NB4 (cell line): ENCODE measurements at places on chromosomes 1 and 21.
A peak's percentile ranks its signal among the peaks of the same experiment; 100 is the strongest.

- no peak for DNase-seq
Observed at GRCh38 chr1:69081668-69082067, 486.1 kb upstream of the LRRC7 start.

DNA sequence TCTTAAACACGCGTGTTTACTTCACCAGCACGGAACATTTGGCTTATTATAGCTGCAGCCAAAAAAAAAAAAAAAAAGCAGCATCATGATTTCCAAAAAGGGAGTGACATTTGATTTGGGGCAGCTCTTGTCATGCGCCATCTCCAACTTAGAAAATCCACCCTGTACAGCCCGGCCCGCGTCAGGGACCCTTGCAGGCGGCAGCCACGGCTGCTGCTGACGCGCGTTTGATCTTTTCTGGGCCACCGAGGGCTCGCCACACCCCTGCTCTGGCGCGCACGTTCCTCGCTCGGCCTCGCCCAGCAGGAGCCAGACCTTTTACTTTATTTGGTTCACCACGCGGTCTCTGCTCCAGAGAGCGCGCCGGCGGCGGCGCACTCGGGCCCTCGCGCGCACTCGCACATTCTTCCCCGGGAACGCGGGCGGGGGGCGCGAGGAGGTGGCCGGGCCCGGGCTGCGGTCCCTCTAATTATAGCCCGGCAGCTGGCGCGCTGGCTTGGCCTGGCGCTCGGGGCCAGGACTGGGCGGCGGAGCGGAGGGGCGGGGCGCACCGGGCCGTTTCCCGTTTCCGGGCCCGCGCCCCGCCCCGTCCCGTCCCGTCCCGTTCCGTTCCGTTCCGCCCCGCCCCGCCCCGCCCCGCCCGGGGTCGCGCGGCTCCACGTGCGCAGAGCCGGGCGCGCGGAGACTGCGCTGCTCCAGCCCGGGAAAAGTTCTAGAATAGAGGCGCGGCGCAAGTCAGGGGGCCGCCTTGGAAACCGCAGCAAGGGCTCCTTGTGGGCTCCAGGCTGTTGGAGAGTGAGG lies 10.2 kb downstream of the IRF2BP2 start:
- peak; percentile 95 for DNase-seq

DNA sequence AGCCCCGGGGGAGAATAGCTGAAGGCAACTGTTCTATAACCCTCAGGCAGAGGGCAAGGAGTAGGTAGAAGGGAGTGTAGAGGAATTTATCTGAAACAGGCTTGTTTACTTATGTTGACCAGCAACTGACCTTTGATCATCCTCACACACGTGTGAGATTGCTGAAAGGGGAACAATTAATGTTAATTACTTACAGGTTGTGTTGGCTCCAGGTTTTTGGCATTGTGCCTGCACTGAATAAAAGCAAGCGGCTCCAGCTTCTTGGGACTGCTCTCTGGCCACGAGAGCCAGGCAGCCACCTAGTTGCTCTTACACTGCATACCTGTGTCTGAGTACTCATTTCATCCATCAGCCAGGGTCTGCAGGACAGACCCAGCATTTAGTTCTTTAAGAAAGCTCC lies 41.3 kb upstream of the ARHGEF10L start:
- DNase-seq: no peak

DNA sequence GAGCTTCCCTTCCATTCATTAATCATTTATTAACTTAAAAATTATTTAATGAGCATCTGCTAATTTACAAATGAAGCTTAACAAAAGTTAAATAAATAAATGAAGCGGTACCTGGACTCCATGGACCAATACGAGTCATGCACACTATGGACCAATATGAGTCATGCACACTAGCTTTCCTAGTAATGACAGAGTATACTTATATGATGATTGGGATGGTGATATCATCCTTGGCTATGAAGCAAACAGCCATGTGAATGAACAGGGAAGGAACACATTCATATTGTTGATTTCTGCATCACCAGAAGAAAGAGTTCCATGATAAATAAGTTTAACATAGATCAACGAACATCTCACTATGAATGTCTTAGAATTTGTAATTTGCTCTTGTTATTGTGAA lies 109.9 kb downstream of the SPAG17 start:
- DNase-seq: no peak

DNA sequence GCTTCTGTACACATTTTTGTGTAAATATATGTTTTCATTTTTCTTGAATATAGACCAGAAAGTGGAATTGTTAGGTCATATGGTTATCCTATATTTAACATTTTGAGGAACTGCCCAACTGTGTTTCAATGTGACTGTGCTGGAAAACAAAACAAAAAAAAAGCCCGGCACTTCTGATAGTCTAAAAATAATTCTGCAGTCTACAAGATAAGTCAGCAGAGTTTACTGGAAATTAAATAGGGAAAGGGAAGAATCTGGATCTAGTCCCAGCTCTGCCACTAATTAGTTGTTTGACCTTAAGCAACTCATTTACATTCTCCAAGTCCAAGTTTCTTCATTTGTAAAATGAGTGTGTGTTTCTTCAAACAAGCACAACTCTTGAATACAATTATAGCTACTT lies 869.1 kb upstream of the B3GALT2 start:
- no peak for DNase-seq

GRCh38 chr1:171457412-171457811 lies 27.9 kb upstream of the PRRC2C start:
- no peak for DNase-seq

DNA sequence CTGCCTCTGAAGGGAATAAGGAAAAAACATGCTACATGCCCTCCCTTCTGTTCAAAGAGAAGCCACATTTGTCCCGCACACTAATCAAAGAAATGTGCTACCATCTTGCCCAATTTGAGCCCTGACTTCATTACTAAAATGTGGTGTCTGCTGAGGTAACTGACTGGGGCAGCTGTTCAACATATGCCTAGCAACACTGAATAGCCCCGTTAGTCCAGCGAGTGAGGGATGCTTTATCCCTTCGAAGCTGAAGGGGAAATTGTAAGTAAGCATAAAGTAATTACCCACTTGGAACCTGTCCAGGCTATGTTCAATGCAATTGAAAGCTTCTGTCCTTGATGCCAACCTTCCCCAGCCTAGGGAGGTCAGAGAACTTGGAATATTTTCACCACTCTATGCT lies 310.6 kb downstream of the SEC16B start:
- no peak for DNase-seq

DNA sequence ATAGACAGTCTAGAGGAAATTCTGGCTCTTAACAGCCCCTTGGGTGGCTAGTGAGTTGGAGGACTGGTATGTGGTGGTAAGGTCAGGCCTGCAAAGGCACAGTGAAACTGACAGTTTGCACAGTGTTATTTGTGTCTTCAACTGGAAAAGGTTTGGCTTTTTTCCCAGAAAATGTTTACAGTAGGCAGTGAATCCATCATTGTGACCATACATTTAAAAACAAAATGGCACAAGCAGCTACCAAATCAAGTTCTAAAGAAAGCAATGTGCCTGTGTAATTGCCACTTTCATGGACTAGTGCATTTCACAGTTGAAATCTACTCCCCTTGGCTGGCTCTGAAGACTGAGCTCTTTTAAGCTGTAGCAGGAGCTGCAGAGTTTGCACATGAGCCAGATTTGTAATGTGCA lies 24.8 kb downstream of the ATPAF1 start:
- no peak for DNase-seq

DNA sequence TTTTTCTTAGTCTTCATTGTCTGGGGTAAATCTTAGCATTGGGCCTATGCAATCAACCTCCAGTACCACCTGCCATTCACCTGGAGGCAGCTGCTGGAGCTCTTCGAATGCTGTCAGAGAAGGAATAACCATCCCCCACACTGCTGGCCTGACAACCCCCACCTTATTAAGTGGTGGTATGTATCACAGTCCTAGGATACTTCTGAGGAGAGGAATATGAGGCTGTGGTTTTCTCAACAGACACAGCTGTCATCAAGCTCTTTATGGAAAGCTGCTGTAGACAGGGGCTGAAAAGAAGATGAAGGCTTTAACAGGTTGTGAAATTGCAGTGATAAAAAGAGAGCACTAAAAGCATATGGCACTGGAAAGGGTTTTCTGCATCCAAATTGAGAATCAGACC lies 61.7 kb downstream of the TSEN15 start:
- DNase-seq: no peak

DNA sequence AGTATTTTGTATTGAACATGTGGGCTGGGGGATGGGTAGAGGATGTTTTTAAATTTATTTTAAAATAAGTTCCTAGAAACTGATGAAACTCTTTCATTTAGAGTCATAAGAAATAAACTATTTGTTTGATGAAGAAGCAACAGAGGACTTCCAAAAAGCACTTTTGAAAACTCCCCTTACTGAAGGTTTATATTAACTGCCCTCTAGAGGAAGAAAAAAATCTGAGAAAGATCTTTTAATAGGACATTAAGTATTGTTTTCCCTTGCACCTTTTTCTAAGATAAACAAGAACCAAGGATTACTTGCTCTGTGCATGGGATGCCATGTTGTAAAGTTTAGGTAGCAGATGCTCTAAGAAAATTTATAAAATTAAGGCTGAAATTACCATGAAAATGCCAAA lies 14.1 kb downstream of the DISP1 start:
- no peak for DNase-seq

DNA sequence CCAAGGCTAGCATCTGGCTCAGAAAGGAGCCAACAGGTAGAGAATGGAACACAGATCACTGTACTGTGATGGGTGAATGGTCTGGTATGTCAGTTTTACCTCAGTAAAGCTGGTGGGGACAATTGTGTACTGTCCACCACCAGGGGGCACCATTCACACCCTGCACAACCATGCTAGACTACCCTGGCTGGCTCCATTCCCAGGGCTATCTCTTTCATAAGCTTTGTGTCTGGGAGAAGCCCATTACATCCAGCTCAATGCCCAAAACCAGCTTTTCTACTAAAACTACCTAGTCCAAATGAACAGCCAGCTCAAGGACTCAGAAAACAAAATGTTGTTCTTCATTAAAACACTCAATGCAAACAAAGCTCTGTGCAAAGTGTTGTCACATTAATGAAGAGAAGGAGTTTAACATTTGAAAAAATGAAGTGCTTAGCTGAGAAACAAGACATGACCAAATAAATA lies 62.0 kb upstream of the RASAL2 start:
- peak; percentile 79 for DNase-seq

GRCh38 chr1:6065093-6065858 lies 19.6 kb downstream of the KCNAB2 start:
- DNase-seq: no peak

GRCh38 chr1:225881959-225882693 lies at the start of gene TMEM63A:
Gene TMEM63A, minus strand, starts transcription at chr1:225882380. Its CDS starts 4,800 bp downstream, at chr1:225877580.
- peak; percentile 90 for DNase-seq

GRCh38 chr1:101435831-101436511 lies 199.2 kb downstream of the S1PR1 start:
- no peak for DNase-seq

- DNase-seq: peak; percentile 12
Observed at GRCh38 chr1:208461680-208462079, 217.5 kb upstream of the PLXNA2 start.

- no peak for DNase-seq
Observed at GRCh38 chr1:205525495-205526285, 21.2 kb downstream of the CDK18 start.

GRCh38 chr21:44989537-44989886 lies 49.7 kb downstream of the SLX9 start:
- DNase-seq: no peak

DNA sequence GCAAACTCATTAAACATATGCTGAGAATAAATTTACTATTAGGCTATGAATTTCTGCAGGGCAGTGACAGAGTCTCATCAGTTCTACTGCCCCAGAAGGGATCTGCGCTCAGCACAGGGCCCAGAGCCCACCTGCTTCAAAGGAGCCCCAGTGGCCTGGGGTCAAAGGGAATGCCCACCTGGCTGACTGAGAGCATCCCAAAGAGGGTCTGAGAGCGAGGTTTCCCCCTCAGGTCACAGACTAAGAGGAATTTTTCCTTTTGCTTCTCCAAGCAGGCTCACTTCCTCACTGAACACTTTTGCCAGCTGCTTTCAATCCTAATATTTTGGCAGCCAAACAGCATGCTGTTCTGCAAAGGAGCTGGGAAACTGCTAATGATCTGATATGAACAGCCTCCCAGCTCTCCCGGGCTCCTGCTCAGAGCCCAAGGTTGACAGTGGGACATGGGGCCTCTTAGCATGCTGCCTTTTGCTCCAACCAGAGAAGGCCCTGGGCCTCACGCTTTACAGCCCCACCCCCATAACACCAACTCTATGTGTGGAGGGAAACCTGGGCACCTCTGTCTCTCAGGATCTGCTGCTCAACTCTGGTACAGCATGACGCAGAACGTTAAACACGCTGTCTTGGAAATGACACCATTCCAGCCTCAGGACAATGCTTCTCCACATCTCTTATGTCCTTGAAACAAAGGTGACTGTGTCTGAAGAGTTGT lies 70.7 kb upstream of the SYT6 start:
- DNase-seq: no peak

DNA sequence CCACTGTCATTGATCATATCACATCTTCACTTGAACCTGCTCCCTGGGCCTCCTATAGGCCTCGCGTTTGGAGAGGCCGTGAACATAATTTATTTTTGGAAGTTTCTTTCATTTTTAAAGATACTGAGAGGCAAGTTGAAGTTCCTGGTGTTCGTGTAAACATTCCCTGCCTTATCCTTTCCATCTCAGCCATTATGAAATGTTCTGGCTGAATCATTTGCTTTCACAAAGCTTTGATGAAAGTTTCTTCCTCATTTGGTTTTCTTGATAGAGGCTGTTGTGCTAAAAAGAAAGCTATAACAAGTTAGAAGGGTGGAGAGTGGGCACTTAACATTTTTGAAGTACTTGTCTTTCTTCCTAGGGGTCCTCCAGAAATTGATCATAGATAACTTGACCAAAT lies 15.5 kb downstream of the CAMTA1 start:
- DNase-seq: peak; percentile 22
